ENCODE measurements at places on chromosomes 1 and 21.

GRCh38 chr1:236978740-236979139, 25.5 kb downstream of the MT1HL1 start:
- no peak for DNase-seq

DNA sequence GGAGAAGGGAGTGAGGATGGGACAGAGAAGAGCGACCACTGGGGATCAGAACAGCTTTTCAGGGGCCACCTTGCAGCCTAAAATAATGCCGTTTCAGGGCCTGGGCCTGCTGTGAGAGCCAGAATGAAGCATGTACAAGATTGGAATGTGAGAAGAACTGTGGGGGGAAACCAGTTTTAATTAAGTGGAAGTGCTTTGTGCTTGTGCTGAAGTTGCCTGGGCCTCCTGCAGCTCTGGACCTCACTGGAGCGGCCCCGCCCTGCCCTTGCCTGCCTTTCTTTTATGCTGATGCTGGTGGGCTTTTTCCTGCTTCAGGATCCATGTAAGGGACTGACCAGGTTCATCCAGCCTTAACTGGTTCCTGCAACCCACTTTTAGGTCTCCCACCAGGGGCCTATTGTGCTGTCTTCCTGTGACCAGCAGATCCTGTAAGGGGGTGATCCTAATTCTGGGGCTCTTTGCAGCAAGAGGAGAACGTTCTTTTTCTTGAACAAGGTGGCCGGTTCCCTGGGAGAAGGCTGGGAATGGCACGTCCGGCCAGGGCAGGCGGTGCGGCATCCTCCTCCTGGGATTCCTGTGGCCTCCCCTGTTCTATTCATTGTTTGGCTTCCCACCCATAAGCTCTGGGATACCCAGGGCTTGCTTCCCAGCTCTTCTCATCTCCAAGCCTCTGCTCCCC, 3.2 kb downstream of the C1orf226 start:
- peak; percentile 72 for DNase-seq

DNA sequence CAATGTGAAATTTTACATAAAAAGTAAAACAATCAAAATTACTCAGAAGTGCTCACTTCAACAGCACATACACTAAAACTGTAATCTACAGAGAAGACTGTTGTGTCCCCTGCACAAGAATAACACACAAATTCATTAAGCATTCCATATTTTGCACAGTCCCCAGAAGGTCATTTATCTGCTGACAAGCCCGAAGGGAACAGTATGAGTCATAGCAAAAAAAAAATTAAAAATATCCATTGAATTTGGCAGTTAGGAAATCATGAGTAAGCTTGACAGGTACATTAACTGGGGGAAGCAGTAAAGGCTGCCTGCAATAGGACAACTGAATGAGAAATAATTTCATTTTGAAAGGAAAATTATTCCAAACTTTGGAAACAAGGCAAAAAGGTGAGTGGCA, 3.3 kb upstream of the CACYBP start:
- no peak for DNase-seq

GRCh38 chr1:110746644-110747259, 72.0 kb upstream of the KCNA3 start:
- peak; percentile 67 for DNase-seq

DNA sequence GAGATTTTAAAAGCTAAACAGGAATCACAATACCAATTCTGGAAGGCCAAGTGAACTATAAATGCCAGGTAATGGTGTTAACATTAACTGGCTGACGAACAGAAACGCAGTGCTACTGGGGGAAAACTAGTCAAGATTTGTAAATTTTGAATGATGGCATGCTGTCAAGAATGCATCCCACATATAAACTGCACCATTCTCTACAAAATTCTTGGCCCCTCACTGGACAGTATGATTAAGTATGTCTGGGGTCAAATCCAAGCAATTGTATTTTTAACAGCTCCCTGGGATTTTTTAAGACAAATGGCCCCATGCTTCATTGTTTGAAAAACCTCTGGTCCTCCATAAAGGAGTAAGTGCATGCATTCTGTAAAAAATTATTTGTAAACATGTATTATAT, 73.2 kb upstream of the COA6 start:
- DNase-seq, result no peak

- no peak for DNase-seq
These were observed 157.8 kb downstream of the TRABD2B start for GRCh38 chr1:47839433-47839760.

DNA sequence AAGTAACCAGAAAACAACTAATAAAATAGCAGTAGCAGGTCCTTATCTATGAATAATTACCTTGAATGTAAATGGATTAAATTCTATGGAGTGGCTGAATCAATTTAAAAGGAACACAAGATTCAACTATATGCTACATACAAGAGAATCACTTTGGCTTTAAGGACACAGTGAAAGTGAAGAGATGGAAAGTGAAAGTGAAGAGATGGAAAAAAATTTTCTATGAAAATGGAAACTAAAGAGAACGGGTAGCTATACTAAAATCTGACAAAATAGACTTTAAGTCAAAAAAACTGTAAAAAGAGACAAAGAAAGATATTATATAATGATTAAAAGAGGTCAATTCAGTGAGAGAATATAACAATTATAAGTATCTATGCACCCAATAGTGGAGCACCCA, 54.7 kb downstream of the C1orf185 start:
- no peak for DNase-seq

DNA sequence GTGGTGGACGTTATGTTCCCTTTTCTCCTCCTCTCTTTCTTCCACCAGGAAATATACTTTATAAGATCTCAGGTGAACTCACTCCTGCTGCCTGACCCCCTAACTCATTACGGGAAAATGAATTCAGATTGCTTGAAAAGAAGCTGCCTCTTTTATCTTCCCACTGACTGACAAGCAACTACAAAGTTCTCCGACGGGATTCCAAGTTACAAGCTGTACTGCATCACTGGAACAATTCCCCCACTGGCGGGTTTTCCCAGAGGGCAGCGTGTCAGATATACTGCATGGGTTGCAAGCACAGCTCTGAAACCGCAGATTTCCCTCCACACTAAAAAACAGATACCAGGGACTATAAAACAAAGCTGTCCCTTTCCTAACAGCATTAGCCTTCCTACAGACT, 390.6 kb downstream of the KCTD3 start:
- no peak for DNase-seq

- peak; percentile 55 for DNase-seq
These were observed 15.8 kb downstream of the OR14I1 start for GRCh38 chr1:248686815-248687214.

- no peak for DNase-seq
These were observed 79.6 kb downstream of the ST3GAL3 start for GRCh38 chr1:43786960-43787359.

- no peak for DNase-seq
These were observed 9.7 kb upstream of the TEDDM1 start for GRCh38 chr1:182410138-182410537.

- DNase-seq, result no peak
These were observed 7.2 kb downstream of the C1orf116 start for GRCh38 chr1:207025146-207025880.

GRCh38 chr1:87240661-87241285, 87.9 kb upstream of the LMO4 start:
- peak; percentile 4 for DNase-seq

DNA sequence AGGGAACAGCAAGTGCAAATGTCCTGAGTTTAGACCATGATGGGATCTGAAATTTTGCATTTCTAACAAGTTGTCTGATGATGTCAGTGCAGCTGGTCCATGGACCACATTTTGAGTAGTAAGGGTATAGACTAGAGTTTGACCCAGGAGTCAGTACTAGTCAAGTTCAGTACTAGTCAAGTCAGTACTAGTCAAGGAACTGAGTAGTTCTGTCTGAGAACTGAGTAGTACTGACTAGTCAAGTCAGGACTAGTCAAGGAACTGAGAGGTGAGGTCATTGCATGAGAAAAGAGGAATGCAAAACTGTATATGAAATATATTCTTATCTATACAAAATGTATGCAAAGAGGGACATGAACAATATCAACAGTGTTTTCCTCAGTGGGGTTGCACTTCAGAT, 34.1 kb downstream of the TSEN15 start:
- DNase-seq, result no peak

GRCh38 chr1:51454554-51454953, 64.5 kb downstream of the EPS15 start:
- DNase-seq, result no peak

DNA sequence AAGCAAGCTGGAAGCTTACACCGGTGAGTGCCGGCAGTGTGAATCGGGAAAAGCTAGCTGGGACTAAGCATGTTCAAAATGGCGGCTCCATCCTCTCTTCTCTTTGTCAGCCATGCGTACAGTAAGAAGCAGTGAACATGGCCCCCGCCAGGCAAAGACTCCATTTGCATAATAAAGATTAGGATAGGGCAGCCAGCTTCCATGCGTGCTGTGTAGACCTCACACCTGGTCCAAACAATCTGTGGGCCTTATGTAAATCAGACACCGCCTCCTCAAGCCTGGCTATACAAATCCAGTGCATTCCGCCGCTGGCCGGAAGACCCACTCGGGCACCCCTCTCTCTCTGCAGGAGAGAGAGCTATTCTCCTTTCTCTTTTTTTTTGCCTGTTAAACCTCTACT, 150.3 kb downstream of the TIAM1 start:
- DNase-seq, result no peak

GRCh38 chr1:31483012-31483946, 70.3 kb downstream of the SERINC2 start:
- peak; percentile 30 for DNase-seq

- DNase-seq, result peak; percentile 72
These were observed 50.8 kb upstream of the COL24A1 start for GRCh38 chr1:86207323-86207722.

GRCh38 chr21:15742052-15742670, 12.4 kb downstream of the USP25 start:
- no peak for DNase-seq

DNA sequence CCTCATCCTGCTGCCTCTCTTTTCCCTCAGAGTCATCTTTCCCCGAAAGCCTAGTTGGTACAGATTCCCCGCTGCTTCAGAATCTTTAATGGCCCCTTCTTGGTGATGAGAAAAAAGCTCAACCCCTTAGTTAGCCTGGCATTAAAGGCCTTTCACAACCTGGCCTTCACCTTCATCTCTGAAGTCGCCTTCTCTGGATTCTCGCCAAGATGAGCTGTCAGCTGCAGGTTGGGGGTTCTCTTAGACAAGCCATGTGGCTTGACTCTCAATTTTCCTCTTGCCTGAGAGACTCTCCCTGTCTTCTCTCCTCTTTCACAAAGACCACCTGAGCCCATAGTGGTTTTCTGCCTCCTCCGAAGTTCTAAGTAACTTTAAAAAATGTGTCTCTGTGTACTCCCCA, 15.5 kb upstream of the DISC1 start:
- no peak for DNase-seq

GRCh38 chr1:204523605-204524215, 7.5 kb downstream of the MDM4 start:
- DNase-seq, result no peak

GRCh38 chr21:41048623-41049022, 119.3 kb upstream of the BACE2 start:
- no peak for DNase-seq

GRCh38 chr1:187696073-187696472, 867.3 kb downstream of the PLA2G4A start:
- DNase-seq, result no peak

GRCh38 chr1:167777269-167777650, 55.5 kb downstream of the MPZL1 start:
- no peak for DNase-seq
